Activated T-cell treated with anti-CD3 and anti-CD28 coated beads for 4 hours (primary cell): ENCODE measurements at places on chromosomes 5 and 9.

GRCh38 chr5:43514816-43515677 lies at the start of gene C5orf34:
C5orf34 (minus strand) TSS chr5:43515148; CDS start chr5:43509339, 5,809 bp downstream.
- peak; percentile 95 for DNase-seq

GRCh38 chr5:172428224-172429166 lies 25.8 kb downstream of the SH3PXD2B start:
- no peak for DNase-seq

DNA sequence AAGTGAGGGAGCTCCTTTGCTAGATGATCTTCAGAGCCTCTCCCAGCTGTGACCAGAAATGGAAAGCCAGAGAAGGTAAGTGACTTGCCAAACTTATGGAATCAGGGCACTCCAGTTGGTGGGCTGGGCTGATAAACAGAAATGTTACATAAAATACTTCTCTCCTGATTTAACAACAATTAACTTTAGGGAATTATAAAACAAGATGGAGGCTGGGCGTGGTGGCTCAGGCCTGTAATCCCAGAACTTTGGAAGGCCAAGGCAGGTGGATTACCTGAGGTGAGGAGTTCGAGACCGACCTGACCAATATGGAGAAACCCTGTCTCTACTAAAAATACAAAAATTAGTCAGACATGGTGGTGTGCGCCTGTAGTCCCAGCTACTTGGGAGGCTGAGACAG lies 899 bp upstream of the MED10 start:
- no peak for DNase-seq

DNA sequence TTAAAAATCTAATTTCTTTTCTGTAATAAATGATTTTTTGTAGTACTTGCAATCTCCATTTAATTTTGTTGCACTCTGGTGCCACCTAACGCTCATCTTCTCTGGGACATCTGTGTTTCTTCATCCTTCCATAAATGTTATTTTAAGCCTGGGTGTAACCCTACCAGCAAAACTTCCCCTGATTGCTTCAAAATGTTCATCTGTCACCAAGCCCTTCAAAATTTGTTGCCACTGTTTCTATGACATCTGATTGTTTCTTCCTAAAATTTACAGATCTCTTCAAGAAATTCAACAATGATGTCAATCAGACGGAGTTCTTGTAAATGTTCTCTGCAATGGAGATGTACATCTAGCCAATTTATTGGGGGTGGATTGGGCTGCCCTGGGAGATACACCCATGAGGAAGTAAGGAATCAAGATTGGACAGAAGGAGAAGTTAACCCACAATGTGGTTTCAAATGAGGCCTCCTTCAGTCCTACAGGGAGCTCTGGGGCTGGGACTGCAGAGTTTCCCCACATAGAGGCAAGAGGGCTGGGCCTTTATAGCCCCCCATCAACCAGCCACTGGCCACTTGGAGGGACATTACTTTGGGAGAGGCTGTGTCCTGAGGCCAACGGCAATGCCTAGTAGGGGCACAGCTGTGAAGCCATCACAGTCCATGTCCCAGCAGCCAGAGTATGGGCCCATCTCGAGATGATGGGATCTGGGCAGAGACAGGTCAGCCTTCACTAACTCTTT lies 23.3 kb downstream of the MCTP1 start:
- DNase-seq = no peak

DNA sequence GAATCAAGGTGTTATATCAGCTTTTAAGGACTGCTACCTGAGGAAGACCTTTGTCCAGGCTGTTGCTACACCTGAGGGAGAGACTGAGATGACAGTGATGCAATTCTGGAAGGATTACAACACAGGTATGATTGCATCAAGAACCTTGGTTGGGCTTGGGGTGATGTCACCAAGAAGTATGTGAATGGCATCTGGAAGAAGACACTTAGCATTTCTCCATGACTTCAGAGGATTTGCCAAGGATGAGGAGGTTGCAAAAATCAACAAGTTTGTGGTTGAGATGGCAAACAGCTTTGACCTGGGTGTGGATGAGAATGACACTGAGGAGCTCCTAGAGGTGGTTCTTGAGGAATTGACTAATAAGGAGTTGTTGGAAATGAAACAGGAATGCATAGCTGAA lies 67.9 kb upstream of the PANK3 start:
- DNase-seq = no peak

- DNase-seq = no peak
Observed at GRCh38 chr5:168438349-168438748, 47.9 kb upstream of the RARS1 start.

- no peak for DNase-seq
Observed at GRCh38 chr9:134338394-134339182, 12.3 kb downstream of the RXRA start.

- no peak for DNase-seq
Observed at GRCh38 chr9:86096386-86096785, 3.0 kb downstream of the GOLM1 start.

GRCh38 chr5:159969966-159970365 lies 39.0 kb upstream of the TTC1 start:
- no peak for DNase-seq

GRCh38 chr5:149883550-149883949 lies 61.0 kb downstream of the PDE6A start:
- DNase-seq = no peak

GRCh38 chr5:98637116-98637515 lies 136.3 kb upstream of the RGMB start:
- no peak for DNase-seq

- no peak for DNase-seq
Observed at GRCh38 chr9:21432672-21433425, 7.4 kb upstream of the IFNA1 start.

DNA sequence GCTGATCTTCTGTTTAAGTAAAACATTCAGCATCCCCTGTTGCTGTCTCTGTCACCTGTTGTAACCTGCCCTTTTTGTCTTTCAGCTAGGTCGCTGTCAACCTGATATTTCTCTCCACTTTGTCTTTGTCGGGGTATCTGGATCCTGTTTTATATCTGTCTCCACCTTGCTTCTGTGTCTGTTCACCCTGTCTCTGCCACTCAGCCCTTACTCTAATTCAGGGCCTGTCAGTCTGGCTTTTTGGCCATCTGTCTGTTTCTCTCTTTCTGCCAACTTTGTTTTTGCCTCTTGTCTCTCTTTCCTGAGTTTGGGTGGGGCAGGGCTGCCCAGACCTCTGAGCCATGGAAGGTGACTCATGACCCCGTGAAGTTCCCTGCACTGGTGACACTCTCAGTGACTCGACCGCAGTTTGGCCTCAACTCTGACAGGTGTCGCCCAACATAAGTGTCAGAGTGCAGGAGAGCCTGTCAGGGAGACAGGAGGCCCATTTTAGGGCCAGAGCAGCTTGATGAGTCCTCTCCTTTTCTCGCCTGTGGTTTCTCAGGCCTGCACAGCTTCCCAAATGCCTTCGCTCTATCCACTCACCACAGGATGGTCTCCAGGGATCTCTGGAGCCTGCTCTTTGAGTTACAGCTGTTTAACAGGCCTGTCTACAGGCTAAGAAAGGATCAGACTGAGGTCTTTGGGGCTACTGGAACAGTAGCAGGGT lies 868 bp downstream of the ZBTB43 start:
- peak; percentile 62 for DNase-seq

DNA sequence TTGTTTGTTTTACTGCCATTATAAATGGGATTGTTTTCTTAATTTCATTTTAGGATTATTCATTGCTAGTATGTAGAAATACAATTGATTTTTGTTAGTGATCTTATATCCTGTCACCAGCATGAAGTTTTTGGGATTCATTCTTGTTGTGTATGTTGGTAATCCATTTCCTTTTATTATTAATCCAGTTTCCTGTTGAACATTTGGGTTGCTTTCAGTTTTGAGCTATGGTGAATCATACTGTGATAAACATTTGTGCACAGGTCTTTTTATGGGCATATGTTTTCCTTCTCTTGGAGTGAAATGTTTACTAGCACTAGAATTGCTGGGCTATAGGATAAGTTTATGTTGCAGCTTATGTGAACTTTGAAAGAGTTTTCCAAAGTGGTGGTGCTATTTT lies 69.6 kb downstream of the MAN2A1 start:
- no peak for DNase-seq

DNA sequence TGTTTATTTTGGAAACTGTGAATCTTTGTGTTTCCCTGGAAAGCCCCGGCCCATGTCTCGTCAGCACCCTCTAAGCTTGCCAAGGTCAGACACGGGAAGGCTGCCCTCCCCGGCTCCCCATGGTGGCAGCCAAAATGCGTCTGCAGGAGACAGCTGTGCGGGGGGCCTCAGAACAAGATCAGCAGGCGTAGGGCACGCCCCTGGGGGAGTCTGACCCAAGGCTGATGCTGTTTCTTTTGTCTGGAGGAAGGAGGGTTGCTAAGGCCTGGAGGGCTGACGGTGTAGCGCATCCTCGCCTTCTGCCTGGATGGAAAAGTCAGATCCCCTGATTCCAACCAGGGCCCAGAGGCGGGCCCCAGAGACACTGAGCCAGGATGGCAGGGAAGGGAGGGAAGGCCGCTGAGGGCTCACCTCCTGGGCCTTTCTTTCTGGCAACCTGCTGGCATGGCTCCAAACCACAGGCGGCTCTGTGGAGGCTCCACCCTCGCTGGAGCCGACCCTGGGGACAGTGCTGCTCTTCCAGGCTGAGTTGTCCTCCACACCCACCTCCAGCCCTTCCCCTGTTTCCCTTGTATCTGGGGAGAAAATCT lies 57.2 kb downstream of the OLFM1 start:
- DNase-seq = no peak

GRCh38 chr5:5658226-5658625 lies 235.7 kb downstream of the ICE1 start:
- DNase-seq = no peak

- DNase-seq = no peak
Observed at GRCh38 chr9:22214497-22215031, 205.5 kb upstream of the CDKN2B start.

DNA sequence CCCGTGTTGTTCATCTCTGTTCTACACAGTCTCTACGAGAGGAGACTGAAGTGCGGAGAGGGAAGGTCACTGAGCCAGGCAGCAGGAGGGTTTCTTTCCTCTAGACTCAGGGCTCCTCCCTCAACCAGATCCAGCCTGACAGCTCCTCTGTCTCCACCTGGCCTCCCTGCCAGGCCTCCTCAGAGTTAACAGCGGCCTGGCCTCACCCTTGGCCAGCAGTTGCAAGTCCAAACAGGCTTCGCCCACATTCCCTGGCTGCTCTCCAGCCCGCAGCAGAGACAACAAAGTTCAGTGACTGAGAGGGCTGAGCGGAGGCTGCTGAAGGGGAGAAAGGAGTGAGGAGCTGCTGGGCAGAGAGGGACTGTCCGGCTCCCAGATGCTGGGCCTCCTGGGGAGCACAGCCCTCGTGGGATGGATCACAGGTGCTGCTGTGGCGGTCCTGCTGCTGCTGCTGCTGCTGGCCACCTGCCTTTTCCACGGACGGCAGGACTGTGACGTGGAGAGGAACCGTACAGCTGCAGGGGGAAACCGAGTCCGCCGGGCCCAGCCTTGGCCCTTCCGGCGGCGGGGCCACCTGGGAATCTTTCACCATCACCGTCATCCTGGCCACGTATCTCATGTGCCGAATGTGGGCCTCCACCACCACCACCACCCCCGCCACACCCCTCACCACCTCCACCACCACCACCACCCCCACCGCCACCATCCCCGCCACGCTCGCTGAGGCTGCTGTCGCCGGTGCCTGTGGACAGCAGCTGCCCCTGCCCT lies at the start of gene HRCT1:
HRCT1 (plus strand) TSS at position 291 of the 768 bp plus-strand sequence; CDS start at position 377, 86 bp downstream.
- DNase-seq = no peak

GRCh38 chr9:81074221-81074620 lies 615.1 kb downstream of the TLE1 start:
- no peak for DNase-seq

- no peak for DNase-seq
Observed at GRCh38 chr5:170788626-170789304, 5.2 kb downstream of the GABRP start.

DNA sequence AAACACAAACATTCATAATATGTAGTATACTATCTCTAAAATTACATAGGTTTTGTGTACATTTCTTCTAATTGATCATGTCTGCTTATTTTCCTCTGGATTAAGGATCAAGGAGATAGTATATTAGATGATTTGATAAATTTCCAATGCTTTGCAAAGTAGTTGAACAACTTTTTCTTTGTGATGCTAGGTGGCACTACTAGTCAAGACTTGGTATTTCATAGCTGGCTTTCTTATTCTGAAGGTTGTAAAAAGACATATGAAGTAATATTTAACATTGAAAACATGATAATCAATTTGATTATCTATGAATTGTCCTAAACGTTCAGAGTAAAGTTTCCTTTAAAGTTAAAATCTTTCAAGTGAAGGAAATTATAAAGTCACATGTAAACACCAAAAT lies 106.1 kb upstream of the FGF10 start:
- no peak for DNase-seq

GRCh38 chr9:89364666-89365531 lies 46.6 kb downstream of the SECISBP2 start:
- DNase-seq = no peak

- DNase-seq = no peak
Observed at GRCh38 chr9:95077053-95077765, 240.3 kb downstream of the FANCC start.

GRCh38 chr9:131125288-131126058 lies at the start of gene NUP214:
NUP214 (plus strand) TSS chr9:131125586; CDS start chr9:131125705, 119 bp downstream.
- peak; percentile 100 for DNase-seq

DNA sequence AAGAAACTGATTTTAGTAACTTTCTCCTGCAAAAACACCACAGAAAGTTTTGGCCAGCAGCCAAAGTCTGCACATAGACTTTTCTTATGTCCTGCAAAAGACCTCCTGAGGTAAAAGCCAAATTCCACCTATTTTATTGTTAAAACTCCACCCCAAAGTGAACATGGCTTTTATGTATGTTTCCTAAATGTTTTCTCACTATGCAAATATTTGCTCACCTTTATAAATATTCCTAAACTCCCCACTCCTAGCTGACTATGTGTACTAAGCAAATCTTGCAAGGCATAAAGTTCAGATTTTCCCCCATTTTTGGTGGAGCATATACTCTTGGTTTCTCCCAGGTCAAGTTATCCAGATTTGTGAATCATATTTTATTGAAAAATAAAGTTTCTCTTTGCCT lies 446.2 kb downstream of the DNAH5 start:
- no peak for DNase-seq

GRCh38 chr9:20509466-20509865 lies 112.8 kb downstream of the MLLT3 start:
- no peak for DNase-seq

DNA sequence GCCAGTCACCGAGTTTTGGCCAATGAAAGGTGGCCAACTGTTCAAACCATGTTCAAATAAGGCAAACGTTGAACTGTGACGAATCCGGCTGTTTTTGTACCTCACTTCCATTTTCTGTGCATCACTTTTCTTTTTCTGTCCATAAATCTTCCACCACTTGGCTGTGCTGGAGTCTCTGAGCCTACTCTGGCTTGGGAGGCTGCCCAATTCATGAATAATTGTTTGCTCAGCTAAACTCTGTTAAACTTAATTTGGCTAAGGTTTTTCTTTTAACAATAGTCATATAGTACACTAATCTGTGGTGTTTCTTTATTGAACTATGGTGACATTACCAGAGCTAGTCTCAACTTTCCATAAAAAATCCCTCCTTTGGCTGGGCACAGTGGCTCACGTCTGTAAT lies 11.3 kb downstream of the NIM1K start:
- no peak for DNase-seq

DNA sequence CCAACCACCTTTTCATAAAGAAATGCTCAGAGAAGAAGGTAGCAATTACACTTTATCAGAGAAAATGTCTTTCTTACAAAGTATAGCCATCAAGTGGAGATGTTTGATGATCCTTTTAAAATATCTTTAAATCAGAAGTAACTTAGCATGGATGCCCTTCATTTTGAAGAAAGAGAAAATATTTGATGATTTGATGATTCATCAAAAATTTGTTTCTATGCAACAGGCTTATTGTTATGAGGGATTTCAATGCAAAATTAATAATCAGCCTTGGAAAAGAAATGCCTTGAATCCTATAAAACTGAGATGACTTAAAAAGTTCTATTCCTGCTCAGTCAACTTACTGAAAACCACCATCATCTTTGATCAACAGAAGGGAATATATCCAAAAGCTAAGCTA lies 291.6 kb downstream of the MLLT3 start:
- no peak for DNase-seq
